ENCODE measurements at places on chromosomes 3 and 15.
A peak's percentile ranks its signal among the peaks of the same experiment; 100 is the strongest.

DNA sequence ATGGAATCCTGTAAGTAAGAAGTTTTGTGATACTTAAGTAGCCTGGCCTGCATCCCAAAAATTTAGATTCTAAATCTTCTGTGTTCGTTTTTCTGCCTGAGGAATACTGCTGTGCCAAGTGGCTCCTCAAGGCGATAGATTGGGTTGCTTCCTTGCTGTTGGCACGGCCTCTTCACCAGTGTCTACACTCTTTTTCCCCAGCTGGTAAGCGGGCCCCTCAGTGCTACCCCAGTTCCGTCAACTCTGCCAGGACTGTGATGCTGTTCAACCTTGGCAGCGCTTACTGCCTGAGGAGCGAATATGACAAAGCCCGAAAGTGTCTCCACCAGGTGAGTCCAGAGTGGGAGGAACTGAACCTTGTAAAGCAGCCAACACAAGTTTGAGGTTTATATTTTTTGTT is 53.3 kb upstream of the TRIM71 start:
- DNase-seq = no peak

DNA sequence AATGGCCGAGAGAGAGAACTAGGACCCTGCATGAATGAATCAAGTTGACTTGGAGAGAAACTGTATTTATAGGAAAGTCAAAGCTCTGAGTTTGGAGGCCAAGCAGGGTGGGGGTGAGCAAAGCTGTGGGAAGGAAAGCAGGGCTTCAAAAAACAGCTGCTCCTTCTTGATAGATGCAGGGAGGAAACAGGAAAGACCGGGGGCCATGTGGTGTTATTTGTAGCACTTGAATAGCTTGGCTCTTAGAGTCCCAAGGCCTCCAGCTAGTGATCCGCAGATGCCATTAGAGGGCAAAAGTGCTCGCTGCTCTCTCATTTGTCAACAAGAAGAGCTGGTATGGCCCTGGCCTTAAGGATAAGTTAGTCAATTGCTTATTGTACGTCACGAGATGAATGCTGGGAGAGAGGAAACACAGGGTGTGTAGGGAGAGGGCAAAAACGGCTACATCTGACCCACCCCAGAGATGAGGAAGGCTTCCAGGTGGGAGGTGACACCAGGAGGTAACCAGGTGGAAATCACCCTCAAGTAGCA is at the start of gene ALG1L2:
Gene ALG1L2 (plus strand): TSS at position 481 of the 531 bp plus-strand sequence. CDS start 186 bp downstream, outside the sequence.
- DNase-seq = no peak

DNA sequence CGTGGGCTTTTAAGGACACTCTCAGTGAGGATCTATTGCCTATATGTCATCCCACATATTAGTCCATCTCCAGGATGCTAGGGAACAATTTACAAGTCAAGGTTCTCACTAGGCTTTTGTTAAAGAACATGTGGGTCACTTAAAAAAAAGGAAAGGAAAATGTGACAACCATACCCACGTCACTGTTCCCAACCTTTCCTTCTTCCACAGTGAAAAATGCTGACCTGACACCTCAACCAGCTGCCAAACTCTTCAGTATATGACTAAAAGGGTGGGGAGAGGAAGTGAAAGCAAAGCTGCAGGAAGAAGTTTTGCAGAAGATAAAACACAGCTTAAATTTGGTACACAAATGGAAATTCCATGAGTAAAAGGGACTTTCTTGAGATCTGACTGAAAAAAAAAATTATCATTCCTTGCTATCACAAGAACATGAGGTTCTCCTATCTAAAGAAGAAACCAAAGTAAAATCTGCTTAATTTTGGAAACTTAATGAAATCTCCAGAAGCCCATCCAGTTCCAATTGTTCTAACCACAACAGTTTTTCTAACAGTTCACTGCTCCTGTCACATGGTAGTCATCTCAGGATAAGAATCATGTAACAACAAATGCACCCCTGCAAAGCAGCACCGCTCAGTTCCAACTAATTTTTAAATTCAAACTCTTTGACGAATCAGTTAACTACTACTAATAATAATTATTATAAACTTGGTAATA is 117.0 kb upstream of the TSPAN3 start:
- no peak for DNase-seq

GRCh38 chr15:47844437-47844836 is 127.1 kb downstream of the SEMA6D start:
- DNase-seq = no peak

DNA sequence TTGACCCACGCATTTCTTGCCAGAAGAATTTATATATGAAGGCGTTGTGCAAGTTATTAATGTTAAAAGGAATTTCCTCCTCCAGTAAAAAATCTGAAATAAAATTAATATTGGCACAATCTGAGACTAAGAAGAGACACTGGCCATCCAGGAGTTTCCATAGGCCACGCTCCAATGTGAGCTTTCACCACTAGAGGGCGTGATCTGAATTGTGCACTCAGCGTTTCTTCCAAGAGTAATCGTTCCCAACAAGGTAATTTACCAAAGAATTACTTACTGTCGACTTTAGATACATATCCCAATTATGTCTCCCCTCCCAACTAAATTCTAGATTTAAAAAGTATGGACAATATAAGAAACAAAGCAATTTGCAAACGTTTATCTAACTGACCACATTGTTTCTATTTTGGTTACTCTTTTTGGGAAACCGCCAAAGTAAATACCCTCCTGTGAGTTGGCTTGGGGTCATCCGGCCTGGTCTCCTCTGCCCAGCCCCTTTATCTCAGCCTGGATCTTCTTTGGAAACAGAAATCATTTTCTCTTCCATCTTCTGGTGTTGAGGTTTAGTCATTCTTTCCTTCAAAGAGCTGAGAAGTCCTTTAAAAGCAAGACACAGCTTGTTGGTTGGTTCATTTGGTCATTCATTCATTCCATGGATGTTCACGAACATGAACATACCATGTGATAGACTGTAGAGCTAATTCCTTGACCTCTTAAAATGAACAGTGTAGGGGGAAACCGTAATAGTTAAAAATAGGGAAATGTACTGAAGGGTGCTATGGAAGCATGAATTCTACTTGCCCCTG is 26.2 kb downstream of the POLR2M start:
- DNase-seq = peak; percentile 46

DNA sequence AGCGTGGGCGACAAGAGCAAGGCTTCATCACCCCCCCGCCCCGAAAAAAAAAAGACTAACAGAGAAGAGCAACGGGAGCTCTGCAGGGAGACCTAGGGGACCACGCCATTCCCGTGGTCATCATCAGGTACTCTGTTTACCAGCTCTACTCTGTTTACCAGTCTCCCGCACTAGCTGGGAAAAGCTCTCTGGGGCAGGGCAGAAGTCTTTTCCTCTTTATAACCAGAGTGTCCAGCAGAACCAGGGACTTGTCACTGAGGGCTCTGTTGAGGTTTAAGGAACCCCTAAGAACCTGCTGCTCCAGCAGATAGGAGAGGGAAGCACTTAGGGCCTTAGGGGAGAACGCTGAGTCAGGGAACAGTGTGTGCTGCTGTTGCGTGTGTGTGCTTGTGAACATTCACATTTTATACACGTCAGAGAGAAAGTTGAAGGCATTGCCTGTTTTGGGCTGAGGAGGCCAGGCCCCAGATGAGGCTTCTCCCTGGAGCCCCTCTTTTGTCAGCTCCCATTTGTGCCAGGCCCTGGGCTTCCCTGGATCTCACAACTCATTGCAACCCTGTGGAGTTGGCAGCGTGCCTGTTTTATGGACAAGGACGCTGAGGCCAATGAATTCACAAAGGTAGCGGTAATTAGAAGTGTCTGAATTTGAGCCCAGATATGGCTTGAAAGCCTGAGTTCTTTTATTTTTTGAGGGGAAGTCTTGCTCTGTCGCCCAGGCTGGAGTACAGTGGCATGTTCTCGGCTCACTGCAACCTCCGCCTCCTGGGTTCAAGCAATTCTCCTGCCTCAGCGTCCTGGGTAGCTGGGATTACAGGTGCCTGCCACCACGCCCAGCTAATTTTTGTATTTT is 24.2 kb upstream of the ERICH6 start:
- no peak for DNase-seq

DNA sequence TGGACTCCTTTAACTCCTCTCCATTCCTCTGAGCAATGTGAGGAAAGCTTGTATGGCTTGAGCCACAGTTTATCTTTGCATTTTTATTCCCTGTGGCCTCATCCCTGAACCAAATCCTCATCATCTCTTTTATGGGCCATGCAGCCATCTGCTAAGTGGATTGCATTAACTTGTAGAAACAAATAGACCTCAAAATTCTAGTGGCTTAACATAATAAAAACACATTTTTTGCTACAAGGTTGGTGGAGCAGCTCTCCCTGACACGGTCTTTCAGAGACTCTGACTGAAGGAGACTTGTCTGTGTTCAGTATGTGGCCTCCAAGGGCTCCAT is 135.3 kb downstream of the RPL22L1 start:
- DNase-seq = no peak

GRCh38 chr3:32104492-32104891 is 1.9 kb upstream of the GPD1L start:
- no peak for DNase-seq

GRCh38 chr3:17356585-17356984 is 385.8 kb downstream of the TBC1D5 start:
- DNase-seq = no peak

DNA sequence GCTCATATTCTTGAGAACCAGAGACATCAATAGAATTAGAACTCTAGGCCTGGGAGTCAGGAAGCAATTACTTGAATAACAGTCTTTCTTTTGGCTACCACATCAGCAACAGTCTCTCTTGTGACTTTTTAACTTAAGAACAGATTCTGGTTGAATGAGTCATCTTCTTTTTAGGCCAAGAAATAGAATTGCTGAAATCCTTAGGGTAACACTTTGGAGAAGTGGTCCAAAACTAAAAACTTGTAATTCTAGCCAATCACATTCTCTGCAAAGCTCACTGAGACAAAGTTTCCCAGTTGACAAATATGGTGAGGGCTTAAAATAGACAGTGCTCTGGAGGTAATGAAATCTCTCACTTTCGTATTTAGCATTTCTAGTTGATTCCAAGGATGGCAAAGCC is 238.0 kb downstream of the SHOX2 start:
- DNase-seq = no peak

- DNase-seq = no peak
Observed at GRCh38 chr3:124792341-124793040, 62.2 kb downstream of the UMPS start.

- no peak for DNase-seq
Observed at GRCh38 chr15:85927931-85928537, 133.3 kb upstream of the KLHL25 start.

DNA sequence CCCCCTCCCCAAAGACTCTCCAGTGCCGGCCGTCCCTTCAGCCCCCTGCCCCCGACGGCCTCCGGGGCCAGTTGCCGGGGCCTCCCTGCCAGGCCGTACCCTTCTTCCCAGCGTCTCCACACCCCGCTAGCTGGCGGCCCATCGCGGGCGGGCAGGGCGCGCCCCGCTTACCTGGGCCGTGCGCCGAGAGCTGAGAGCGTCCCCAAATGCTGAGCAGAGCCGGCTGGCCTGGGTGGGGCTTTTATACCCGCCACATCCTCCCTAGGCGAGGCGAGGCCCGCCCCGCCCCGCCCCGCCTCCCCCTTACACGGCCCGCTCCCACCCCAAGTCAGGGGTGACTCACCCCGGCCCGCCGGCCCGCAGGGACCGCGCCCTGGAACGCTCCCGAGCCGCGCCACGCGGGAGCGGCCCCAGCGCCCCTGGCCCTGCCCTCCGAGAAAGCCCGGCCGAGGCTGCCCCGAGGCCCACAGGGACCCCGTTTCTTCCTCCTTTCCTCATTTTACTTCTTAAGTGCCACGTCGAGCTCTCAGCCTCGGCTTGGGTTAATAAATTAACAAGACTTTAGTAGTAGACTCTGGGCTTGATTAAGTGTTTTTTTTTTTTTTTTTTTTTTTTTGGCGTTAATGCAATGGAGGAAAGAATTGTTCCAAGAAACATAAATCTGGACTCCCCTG is at the start of gene ANXA2:
Gene ANXA2 (minus strand): TSS at position 215 of the 674 bp plus-strand sequence. CDS start 11,911 bp downstream, outside the sequence.
- DNase-seq = peak; percentile 50

DNA sequence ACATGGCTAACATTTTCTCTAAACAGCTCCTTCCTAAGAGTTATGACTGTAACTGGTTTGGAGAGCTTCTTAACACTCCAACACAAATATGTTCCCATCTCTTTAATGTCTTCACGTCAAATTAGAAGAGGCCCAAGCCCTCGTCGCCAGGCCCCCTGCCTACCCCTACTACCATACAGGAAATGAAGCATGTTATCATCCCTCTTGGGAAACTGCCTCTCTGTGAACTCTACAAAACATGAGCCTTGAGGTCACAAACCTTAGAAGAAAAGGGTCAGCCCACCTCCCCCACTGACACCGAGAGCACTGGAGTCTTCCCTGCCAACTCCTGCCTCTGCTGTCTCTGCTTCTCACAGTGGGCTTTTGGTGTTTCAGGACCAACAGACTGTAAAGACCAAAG is 243.1 kb upstream of the STT3B start:
- DNase-seq = no peak

- DNase-seq = no peak
Observed at GRCh38 chr15:41936649-41937567, 35.4 kb downstream of the EHD4 start.

DNA sequence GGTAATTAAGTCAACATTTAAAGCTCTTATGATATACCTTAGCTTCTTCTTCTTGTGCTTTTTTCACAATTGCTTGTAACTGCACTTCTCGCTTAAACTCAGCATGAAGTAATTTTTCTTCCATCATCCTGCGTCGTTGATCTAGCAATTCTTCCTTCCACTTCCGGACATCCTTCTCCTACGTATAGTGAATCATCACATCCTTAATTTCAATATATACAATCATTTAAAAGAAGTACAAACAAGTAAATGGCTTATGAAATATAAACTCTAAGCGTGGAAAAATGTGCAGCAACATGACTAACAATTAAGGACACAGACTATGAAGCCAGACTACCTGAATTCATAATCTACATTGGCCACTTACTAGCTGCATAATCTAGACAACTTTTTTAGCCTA is 151.4 kb downstream of the SCAPER start:
- DNase-seq = no peak

DNA sequence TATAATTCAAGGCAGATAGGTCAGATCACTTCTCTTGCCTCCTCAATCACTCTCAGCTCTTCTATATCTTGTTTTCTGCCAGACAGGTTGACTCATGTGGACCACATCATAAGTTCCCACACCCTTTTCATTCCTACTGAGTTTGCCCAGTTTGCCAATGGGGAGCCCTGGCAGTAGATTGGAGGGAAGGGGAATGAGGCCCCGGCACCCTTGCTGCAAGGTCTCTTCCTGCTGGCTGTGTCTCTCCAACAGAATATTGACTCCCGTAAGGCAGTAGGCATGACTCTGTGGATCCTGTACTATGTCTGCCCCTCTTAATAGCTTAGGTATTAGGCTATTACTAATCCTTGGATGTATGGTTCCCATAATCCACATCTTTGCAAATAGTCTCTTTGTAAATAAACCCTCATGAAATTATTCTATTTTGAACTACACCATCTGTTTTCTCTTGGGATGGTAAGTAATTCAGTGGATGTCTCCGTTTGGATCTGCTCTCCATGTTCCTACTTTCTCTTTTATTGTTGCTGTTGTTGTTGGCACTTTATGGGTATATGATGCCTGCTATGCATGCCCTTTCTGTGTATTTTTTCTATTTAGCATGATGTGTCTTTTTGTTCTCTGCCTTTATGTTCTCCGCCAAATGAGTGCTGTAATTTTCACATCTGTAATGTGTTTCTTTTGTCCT is 65.5 kb upstream of the DCBLD2 start:
- no peak for DNase-seq

GRCh38 chr3:11244121-11244677 is 28.0 kb upstream of the ATG7 start:
- no peak for DNase-seq

All from cerebellar cortex (tissue), 1 donor.